Right atrium auricular region (tissue), 2 donors: ENCODE measurements at places on chromosomes 12 and 14.

GRCh38 chr12:3896801-3897351 lies 23.7 kb upstream of the PARP11 start:
- DNase-seq: no peak

DNA sequence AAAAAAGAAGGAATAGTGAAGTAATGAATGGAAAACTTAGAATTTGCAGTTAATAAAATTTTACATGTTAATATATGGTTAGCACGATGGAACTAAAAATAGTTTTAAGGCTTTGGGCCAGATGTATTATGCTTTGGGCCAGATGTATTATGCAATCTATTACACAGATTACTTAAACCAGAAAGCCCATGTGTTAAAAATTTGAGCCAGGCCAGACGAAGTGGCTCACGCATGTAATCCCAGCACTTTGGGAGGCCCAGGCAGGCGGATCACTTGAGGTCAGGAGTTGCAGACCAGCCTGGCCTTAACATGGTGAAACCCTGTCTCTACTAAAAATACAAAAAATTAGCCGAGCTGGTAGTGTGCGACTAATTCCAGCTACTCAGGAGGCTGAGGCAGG lies 17.2 kb downstream of the IFT81 start:
- DNase-seq: peak; percentile 85

DNA sequence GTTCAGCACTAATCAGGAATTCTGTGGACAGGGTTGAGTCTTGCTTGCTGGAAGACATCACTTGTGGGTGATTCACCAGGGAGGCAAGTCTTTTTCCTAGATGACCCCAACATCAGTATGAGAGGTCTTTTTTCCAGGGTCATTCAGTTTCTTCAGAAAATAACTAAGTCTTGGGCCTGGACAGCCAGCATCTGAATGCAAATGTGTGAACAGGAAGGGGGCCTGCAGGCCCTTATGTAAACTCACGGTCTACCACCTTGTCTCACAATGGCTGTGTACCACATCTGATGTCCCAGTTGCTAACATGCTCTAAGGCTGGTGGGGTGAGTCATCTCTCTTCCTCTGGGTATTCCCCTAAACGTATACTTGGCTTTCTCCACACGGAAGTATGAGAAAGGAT lies 79.2 kb downstream of the HECTD4 start:
- no peak for DNase-seq

DNA sequence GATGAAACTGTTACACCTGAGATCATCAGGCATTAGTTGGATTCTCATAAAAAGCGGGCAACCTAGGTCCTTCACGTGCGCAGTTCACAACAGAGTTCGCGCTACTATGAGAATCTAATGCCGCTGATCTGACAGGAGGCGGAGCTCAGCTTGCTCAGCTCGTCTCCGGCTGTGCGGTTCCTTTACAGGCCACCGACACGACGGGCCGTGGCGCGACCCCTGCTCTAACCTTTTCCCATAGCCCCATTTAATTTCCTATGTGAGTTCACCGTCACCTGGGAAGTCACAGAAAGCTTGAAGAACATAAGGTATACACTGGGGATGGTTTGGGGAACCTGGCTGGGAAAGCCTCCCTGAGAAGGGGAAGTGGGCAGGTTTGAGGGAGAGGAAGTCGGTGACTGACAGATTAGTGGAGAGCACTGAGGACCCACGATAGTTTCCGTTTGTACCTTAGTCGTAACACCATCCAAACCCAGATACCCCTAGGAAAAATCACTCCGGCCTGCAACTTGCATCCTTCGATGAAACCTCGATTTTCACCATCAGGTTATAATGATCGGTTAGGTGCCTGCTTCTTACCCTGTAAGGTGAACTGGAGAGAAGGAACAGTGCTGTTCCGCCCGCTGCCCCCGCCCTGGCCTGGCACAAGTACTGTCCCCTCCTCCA lies 2.8 kb upstream of the AAAS start:
- DNase-seq: no peak

DNA sequence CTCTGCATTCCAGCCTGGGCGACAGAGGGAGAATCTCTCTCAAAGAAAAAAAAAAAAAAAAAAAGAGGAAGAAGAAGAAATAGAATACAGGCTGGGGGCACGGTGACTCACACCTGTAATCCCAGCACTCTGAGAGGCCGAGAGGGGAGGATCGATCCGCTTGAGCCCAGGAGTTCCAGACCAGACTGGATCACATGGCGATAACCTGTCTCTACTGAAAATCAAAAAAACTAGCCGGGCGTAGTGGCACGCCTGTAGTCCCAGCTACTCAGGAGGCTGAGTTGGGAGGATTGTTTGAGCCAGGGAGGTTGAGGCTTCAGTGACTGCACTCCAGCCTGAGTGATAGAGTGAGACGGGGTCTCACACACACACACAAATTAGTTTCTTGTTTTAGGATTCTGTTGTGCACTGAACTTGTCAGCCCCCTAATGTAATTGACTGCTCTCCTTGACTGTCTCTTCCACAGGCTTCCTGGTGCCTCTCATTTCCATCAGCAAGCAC lies 963 bp upstream of the TINF2 start:
- DNase-seq: peak; percentile 63

DNA sequence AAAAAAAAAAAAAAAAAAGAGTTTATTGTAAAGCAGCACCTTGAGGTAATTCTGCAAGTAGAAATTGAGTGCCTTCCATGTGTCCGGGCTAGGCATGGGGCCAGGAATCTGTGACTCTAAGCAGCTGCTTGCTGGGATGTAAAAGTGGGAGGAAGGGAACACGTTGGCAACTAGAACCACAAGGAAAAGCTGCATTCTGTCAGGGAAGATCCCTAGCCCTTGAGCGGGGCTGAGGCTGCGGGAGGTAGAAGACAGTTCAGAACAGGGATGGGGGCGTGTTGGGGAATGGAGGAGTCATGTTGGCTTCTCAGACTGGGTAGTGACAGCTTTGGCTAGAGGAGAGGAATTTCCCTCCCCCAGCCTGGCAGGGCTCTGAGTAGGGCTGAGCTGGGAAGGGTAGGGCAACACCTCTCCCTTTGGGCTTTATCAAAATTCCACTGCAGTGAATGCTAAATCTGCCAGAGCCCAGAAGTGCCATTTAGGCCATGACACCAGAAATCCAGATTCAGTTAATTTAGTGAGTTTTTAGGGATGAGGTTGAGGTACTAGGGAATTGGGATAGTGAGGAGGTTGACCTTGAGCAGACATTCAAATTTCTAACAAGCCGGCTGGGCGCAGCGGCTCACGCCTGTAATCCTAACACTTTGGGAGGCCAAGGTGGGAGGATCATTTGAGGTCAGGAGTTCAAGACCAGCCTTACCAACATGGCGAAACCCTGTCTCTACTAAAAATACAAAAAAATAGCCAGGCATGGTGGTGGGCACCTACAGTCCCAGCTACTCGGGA lies 3.4 kb upstream of the TRAFD1 start:
- peak; percentile 83 for DNase-seq
